ENCODE measurements at places on chromosomes 11 and 22.

DNA sequence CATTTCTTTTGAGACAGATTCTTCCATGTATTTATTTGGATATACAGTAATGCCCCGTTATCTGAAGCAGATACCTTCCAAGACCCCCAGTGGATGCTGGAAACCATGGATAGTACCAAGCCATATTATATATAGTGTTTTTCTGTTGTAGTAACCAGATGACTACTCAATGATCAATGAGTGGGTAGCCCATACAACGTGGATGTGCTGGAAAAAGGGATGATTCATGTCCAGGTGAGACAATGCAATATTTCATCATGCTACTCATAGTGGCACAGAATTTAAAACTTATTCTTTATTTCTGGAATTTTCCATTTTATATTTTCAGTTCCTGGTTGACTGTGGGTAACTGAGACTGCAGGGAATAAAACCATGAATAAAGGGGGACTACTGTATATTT is 427.5 kb downstream of the METTL15 start:
- no peak for DNase-seq

- DNase-seq: no peak
Observed at GRCh38 chr11:104279587-104279986, 115.6 kb upstream of the PDGFD start.

DNA sequence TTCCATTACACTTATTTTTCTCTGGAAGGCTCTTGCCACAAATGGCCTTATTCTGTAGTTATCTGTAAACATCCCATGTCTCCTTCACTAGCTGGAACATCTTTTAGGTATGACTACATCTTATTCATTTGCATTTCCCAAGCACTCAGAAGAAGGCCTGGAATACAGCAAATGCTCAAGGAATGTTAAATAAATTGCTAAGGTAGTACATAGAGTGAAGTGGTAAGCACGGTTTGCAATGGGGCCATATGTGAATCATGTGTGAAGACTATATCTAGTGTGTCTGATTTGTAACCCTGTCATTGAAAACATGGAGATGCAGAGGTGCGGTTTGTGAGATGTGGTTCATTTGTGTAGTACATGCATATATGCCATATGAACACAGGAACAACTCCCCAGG is 33.5 kb downstream of the GDPD4 start:
- DNase-seq: peak; percentile 76

GRCh38 chr11:35905646-35906276 is 38.1 kb upstream of the LDLRAD3 start:
- peak; percentile 14 for DNase-seq

DNA sequence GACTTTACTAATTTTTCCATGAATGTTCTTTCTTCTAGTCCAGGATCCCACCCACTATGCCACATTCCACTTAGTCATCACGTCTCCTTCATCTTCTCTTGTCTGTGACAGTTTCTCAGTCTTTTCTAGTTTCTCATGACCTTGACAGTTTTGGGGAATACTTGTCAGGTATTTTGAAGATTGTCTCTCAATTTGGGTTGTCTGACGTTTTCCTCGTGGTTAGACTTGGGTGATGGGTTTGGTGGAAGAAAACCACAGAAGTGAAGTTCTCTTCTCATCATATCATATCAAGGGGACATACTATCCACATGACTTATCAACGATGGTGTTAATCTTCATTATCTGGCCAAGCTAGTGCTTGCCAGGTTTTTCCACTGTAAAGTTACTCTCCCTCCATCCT is 102.4 kb downstream of the LRRC32 start:
- no peak for DNase-seq

- no peak for DNase-seq
Observed at GRCh38 chr11:100928426-100928825, 201.2 kb downstream of the PGR start.

DNA sequence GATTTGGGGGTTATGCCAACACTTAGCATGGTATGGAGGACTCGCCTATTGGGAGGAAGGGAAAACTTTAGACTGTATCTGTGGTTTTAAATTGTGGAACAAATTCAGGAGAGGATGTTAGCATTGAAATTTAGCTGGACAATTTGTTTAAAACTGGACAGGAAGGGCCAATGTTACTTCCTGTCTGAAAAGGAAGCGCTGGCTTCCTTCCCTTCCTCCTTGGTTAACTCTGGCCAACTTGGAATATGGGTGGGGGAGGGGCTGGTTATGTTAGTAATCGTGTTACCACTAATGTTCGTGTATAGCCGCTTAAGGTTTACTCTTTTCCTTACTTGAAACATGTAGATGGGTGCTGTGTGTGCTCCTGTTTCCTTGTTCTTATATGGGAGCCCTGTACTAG is 13.9 kb downstream of the CTNND1 start:
- no peak for DNase-seq

- DNase-seq: no peak
Observed at GRCh38 chr11:2441171-2441570, 3.1 kb downstream of the TRPM5 start.

DNA sequence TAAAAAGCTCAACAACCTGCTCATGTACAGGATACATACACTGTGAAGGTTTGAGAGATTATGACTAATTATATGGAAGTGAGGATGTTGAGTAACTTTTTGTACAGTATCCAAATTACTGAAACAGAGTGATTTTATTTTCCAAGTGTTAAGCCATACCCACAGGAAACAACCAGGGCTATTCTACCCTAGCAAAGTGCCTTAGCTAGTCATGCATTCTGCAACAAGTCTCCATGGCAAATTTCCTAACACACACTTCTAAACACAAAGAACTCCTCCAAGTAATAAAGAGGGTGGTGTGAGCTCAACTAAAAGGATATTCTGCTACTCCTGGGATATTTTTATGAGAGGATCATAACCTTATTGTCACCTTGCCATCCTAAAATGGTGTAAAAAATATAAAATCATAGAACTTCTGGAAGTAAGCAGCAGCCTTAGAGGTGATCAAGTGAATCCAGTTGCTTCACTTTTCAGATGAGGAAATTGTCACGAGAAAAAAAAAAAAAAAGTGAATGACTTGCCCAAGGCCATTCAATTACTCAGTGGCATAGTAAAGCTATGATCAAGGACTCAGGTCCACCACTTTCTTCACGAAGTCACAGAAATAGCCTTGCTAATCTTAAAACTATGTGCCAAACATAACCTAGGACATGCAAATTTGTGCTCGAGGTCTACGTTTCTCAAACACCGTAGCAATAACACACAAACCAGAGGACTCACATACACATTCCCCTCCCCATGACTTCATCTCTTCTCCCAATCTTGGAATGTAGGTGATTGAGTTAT is 4.2 kb downstream of the LGR4 start:
- DNase-seq: peak; percentile 84

GRCh38 chr11:63682066-63683021 is 1.0 kb downstream of the RTN3 start:
- DNase-seq: no peak

Measured in choroid plexus epithelial cell (primary cell).